ENCODE measurements at places on chromosomes 11 and 22.

GRCh38 chr11:57770793-57771192 is 9.2 kb downstream of the CTNND1 start:
- no peak for DNase-seq

GRCh38 chr11:1221848-1222311 is 986 bp upstream of the MUC5B start:
- DNase-seq, result peak; percentile 46

DNA sequence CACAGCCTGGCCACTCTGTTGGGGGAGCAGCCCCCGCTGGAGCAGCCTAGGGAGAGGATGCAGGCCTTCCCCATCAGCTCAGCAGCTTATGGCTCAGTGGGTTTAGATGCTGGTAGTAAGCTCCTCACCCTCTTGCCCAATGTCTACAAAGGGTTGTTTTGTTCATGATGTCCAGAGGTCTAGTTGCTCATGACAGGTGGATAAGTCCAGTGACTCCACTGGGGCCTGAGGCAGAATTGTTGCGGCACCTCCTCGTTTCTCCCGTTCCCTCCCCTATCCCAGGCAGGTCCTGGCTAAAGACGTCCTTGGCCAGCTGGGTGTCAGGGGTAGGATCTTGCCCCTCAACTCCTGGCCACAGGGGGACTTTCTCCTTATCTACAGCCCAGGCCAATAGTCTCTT is 233.5 kb upstream of the B3GAT1 start:
- DNase-seq, result no peak

DNA sequence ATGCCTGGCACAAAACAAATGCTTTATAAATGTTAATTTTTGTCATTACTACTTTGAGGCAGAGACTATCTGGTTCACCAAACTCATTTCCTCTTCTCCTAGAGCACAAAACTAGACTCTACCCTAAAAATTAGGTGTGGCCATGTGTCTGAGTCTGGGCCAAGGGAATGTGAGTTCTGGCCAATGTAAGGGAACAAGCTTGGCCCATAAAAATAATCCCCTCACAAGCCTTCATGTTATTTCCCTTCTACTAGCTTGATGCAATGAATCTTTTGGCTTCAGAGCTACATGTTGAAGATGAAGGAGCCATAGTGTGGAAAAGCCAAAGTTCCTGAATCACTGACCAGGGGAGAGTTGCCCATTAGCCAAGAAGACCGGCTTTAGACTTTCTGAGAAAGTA is 406.5 kb upstream of the CCDC90B start:
- DNase-seq, result no peak

All from right lobe of liver (tissue), 6 donors.